ENCODE measurements at places on chromosomes 5 and 9.

DNA sequence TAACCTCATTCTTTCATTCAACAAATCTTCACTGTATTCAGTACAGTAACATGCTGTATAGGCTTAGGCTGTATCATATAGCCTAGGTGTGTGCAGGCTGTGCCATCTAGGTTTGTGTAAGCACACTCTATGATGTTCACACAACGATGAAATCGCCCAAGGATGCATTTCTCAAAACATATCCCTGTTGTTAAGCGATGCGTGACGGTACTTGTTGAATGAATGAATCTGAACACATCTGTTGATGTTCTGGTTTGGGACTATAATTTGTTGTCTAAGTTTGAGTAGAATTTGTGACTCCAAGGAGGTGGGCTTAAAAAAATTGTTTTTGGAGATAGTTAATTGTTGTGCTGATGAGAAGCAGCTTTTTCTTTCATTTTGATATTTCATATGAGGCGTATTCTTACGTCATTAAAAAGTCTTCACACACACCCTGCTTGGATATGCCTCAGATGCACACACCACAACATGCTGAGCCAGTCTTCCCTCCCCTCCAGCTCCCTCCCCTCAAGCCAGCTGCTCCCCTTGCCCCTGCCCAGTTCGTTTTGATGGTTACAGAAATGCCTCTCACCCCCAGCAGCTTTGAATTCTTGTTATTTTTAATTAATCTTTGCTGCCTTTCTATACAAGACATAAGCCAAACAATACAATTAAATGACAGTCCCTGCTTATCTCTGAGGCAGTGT is 5.5 kb upstream of the PSAT1 start:
- H3K27me3 ChIP-seq: no peaks in the 10 kb centered on the region
- no peak for DNase-seq
- no peak overlapping the region for H3K4me3 ChIP-seq
- H3K4me1 ChIP-seq: peaks cover 5% of the 10 kb centered on the region
- H3K27ac ChIP-seq: no peak overlapping the region

- no peak overlapping the region for H3K4me3 ChIP-seq
- no peak overlapping the region for H3K27ac ChIP-seq
- no peaks in the 10 kb centered on the region for H3K4me1 ChIP-seq
- H3K36me3 ChIP-seq: no peaks in the 10 kb centered on the region
- DNase-seq: no peak
These were observed 47.2 kb upstream of the TTC23L start for GRCh38 chr5:34791761-34792244.

GRCh38 chr5:87298692-87299362 is 31.1 kb downstream of the RASA1 start:
- H3K36me3 ChIP-seq: no peaks in the 10 kb centered on the region
- H3K4me3 ChIP-seq: no peak overlapping the region
- no peaks in the 10 kb centered on the region for H3K27me3 ChIP-seq
- H3K27ac ChIP-seq: no peak overlapping the region

GRCh38 chr9:93819905-93820304 is 135.2 kb downstream of the BARX1 start:
- H3K36me3 ChIP-seq: no peaks in the 10 kb centered on the region
- no peaks in the 10 kb centered on the region for H3K4me1 ChIP-seq
- H3K27ac ChIP-seq: no peak overlapping the region
- no peak for DNase-seq
- H3K27me3 ChIP-seq: peaks cover 66% of the 10 kb centered on the region
- H3K4me3 ChIP-seq: no peak overlapping the region

DNA sequence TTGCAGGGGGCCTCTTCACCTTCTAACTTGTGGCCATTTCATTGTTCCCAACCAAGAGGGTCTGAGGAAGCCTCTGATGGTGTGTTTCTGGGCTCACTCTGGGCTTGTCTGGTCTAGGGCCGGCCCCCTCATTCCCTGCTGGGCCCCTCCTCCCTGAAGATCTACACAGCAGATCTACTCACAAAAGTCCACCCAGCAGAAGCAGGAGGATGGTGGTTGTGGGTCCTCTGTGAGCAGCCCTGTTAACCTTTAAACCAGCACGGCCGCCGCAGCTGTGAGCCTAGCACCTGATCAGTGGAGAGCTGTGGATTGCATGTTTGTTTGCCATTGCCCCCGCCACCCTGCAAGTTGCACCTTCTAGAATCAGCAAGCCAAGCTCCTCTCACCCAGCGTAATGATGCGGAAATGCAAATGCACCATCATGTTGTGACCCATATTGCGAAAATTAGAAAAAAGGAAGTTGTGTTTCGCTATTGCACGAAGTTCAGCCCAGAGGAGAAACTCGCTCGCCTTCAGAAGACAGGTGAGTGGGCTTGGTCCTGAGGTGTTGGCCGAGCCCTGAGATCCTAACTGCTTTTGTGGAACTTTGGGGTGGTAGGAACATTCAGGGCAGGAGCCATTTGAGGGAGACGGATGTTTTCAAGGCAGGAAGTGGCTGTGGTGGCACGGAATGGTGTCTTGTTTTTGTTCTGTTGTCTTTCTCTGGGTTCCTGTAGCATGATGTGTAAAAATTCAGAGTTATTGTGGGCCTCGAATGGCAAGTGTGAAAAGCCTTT is 16.7 kb downstream of the FGD3 start:
- H3K36me3 ChIP-seq: no peaks in the 10 kb centered on the region
- no peaks in the 10 kb centered on the region for H3K4me1 ChIP-seq
- no peak overlapping the region for H3K4me3 ChIP-seq
- no peak overlapping the region for H3K27ac ChIP-seq

GRCh38 chr5:156942064-156942463 is 21.0 kb downstream of the TIMD4 start:
- no peak overlapping the region for H3K4me3 ChIP-seq
- no peaks in the 10 kb centered on the region for H3K4me1 ChIP-seq
- DNase-seq: no peak
- H3K27me3 ChIP-seq: no peaks in the 10 kb centered on the region
- H3K27ac ChIP-seq: no peak overlapping the region
- H3K36me3 ChIP-seq: no peaks in the 10 kb centered on the region

- no peak overlapping the region for H3K27ac ChIP-seq
- H3K4me3 ChIP-seq: no peak overlapping the region
- no peak for DNase-seq
- H3K27me3 ChIP-seq: no peaks in the 10 kb centered on the region
These were observed 73.4 kb upstream of the MEF2C start for GRCh38 chr5:88956416-88956815.

DNA sequence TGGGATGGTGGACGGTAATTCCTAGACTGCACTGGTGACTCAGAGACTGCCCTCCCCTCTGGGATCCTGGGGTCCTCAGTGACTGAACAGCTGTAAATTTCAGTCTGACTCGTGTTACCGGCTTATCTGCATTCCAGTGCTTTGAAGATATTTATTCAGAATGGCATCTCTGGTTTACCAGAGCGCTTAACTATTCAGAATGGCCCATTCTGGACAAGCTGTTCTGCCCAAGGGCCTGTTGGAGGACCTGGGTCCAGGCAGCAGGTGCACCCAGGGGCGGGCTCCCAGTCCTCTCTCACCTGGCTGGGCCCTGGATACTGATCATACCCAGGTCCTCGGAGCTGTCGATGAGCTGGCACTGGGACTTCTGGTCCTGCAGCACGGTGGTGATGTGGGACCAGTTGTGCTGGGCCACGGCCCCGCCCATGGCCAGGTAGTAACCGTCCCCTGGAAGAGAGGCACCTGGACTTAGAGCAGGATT is 48.0 kb downstream of the SARDH start:
- peaks cover 7% of the 10 kb centered on the region for H3K4me1 ChIP-seq
- H3K27ac ChIP-seq: no peak overlapping the region
- DNase-seq: peak; percentile 27
- no peaks in the 10 kb centered on the region for H3K36me3 ChIP-seq

DNA sequence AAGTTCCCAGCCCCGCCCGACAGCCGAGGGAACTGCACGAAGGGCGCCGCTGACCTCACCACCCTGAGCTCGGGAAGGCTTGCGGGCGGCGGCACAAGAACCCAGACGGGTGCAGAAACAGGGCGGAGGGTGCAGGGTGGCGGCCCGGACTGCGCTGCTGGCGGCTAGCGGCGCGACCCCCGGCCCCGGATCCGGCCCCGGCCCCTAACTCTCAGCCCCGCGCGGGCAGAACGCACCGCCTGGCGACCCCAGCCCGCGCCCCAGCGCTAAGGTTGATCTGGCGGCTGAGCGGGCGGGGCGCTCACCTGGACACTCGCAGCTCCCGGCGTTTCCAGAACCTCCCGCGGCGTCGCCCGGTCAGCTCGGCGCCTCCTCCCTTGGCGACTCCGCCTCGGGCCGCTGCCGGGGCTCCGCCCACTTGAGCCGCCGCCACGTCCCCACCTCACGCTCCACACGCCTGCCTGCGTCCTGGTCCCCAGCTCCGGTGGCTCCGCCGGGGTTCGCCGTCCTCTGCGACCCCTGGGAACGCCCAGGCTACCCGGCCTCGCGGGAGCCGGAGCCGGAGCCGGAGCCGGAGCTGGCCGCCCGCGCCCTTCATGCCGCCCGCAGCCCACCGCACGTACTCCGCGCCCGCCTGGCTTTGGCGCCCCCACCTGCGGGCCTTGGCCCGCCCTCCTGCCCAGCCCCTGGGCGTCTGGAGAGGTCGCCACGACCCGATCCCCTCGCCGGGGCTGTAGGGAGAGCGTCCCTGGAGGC is at the start of gene P4HA2:
TSS of gene P4HA2 (minus strand) at position 369 of the 756 bp plus-strand sequence. CDS start 9,227 bp downstream, outside the sequence.
- peak within 1 kb of the TSS; percentile 65 for H3K4me3 ChIP-seq
- peak; percentile 77 for DNase-seq
- no peaks in the 10 kb centered on the region for H3K36me3 ChIP-seq
- peak within 1 kb of the TSS; percentile 44 for H3K27ac ChIP-seq

Measured in cardiac muscle cell (in vitro differentiated cells and primary cell).